GM10248 (cell line): ENCODE measurements at places on chromosomes 3 and 15.

GRCh38 chr3:160409812-160410610 lies 10.6 kb downstream of the SMC4 start:
- DNase-seq = no peak

- no peak for DNase-seq
These were observed 95.7 kb downstream of the TJP1 start for GRCh38 chr15:29726553-29726952.

- DNase-seq = peak; percentile 29
These were observed 20.1 kb upstream of the GOLGA6L2 start for GRCh38 chr15:23467110-23467600.

GRCh38 chr15:67109141-67110034 lies 44.0 kb downstream of the SMAD3 start:
- peak; percentile 69 for DNase-seq

- no peak for DNase-seq
These were observed 10.6 kb downstream of the FAM107A start for GRCh38 chr3:58566398-58567250.

DNA sequence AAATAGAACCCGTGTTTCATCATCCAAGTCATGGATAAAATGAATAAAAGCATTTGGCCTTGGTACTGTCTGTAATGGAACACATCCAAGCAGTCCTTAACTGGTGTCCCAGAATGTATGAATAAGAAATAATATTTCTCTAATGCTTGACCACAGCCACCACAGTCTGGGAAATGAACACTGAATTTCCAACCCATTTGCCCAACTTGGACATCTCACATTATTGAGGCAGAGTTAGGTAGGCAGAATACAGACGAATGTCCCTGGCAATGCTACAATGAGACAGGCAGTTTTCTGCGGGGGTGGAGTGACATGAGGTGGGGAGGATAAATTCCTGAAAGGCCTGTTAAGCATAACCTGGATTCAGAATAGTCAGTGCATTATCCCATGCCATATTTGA lies 245.7 kb downstream of the ZIC1 start:
- DNase-seq = no peak

DNA sequence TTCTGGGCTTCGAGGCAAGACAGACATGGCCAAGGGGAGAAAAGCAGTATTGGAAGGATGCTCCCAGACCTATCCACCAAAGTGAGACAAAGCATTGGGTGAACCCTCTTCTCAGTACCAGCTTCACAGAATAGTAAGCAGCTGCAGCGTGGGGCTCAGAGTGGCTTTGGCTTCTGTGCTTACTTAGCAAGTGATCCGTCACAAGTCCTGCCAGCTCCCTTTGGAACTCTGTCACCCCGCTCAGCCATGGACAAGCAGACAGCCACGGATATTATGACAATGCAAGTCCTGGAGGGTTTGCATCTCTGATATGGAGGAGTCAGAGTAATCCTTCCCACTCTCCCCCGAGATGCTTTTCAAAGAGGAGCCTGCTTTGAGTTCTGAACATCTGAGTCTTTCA lies 90.8 kb downstream of the SLCO3A1 start:
- no peak for DNase-seq

DNA sequence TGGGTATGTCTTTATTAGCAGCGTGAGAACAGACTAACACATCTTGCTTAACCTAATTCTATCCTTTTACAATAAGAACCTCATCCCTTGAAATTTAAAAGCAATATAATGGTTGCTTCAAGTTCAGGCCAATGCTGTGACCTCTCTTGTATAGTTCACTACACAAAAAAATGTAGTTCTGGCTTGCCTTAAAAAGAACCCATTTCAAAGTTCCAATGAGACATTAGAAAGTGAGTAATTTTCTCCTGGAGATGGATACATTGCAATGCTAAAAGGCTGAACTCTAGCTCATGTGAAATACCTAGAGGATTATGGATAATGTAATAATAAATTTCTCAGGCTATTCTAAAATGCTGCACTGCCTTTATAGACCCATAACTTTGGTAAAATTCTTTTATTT lies 47.8 kb downstream of the ATP13A4 start:
- DNase-seq = no peak

DNA sequence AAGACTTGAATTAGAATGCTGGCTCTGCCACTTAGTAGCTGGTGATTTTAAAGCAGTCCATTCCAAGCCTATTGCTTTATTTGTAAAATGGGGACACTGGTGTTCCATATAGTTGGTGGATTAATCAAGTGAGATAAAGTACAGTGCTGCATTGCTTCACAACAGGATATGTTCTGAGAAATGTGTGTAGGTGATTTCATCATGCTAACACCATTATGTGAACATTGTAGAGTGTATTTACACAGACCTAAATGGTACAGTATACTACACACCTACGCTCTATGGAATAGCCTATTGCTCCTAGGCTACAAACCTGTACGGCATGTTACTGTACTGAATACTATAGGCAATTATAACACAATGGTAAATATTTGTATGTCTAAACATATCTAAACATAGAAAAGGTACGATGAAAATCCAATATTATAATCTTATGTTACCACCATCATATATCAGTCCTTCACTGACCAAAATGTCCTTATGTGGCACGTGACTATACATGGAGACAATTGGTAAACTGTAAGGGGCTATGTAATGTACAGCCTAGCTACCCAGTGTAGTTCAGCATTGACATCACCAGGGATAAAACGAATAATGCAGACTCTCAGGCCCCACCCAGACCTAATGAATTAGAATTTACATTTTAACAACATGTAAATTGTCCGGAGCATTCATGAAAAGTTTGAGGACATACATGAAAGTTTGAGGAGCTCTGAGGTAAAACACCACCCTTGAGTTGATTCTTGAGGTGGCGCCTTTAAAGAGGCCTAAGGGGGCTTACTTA lies 121.4 kb upstream of the BFSP2 start:
- no peak for DNase-seq

DNA sequence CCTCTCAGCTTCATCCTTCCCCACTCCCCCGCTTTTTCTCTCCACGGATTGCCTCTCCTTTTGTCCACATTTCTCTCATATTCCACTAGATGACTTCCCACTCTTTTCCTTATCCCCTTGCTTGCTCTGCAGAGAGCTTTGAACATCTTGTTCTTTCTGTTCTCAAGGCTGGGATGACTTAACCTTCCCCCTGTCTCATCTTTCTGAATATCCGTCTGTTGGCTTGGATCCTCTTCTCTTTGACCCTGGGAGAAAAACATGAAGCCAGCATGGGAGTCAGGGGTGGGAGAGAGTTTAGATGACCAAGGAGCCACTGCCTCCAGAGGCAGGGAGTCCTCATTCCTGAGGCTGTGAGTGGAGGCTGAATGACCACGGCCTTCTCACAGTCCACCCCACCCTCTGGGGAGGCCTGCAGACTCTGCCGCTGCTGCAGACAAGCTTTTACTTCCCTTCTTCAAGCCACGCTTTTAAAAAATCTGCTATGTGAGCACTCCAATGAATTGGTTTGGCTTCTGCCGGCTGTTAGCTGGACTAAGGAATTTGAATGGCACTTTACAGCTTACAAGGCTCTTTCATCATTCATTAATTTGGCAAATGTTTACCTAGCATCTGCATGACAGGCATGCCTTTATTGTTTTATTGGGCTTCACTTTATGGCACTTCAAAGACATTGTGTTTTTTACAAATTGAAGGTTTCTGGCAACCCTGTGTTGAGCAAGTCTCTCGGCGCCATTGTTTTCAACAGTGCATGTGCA lies 111.6 kb upstream of the SLC6A6 start:
- DNase-seq = no peak

DNA sequence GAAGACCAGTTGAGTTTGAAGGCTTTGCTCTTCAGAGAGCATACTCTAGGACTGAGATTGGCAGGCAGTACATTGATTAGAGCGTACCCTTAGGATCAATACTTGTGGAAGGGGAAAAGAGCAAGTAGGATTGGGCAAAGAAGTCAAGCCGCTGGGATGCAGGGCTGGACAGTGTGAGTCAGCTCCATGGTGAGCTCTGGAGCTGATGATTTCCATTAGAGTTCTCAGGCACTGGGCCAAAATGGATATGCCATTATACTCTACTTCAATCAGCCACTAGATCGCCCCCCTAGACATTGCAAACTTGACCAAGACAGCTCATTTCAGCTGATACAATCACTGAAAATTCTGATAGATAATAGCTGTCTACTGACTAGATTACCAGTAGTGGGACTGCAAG lies 432.7 kb upstream of the ALCAM start:
- DNase-seq = no peak

GRCh38 chr15:36632226-36632625 lies 52.8 kb downstream of the CDIN1 start:
- DNase-seq = no peak

DNA sequence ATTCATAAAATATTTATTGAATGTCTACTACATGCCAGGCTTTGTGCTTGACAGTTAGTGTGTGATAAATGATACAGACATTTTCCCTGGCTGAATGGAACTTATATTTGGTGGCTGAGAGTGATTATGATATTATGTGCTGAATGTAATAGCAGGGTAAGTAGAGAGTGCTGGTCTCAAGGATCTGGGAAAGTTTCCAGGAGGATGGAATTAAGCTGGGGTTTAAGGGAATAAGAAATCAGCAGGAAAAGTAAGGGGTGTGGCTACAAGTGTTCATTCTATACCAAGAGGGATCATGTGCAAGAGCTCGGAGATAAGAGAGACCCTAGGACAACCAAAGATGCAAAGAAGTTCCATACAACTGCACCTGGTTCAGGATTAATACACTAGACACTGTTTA lies 500.1 kb upstream of the CFAP20DC start:
- no peak for DNase-seq

- DNase-seq = no peak
These were observed 182.2 kb downstream of the MEGF11 start for GRCh38 chr15:66071160-66071920.
